ENCODE measurements at places on chromosomes 4 and X.

GRCh38 chr4:32219306-32220075 lies 1499.3 kb downstream of the PCDH7 start:
- DNase-seq, result no peak

DNA sequence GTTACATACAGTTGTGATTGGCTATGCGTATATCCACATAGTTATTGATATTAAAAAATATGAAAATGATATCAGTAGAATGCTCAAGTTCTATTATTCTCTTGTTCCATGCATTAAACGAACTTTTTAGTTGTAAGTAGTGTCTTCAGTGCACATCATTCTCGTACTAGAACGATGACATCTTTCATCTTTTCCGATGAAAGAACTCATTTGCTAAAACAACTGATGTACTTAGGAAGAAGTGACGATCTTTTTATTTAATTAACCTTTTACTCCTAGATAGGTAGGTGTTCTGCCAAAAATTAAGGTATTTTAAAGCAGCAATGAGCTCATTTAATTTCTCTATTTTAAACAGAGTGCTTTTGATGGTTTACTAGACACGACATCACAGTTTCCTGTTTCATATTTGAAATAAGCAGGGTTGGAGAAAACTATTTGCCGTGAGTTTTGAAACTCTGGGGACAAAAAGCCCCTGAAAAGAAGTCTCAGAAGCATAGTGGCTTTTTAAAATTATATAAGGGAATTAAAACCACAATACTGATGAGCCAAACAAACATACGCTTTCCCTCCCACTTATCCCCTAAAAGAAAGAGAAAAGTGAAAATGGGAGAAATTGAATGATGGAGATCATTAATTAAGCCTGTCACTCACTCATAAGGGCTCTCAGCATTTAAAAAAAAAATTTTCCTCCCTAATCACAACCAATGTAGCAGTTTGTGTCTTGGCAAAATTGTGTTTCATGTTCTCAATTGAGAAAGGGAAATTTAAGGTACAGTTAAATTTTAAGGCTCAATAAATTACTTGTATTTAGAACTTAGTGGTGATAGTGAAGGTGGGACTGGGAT lies 25.6 kb downstream of the SPRY1 start:
- DNase-seq, result no peak

DNA sequence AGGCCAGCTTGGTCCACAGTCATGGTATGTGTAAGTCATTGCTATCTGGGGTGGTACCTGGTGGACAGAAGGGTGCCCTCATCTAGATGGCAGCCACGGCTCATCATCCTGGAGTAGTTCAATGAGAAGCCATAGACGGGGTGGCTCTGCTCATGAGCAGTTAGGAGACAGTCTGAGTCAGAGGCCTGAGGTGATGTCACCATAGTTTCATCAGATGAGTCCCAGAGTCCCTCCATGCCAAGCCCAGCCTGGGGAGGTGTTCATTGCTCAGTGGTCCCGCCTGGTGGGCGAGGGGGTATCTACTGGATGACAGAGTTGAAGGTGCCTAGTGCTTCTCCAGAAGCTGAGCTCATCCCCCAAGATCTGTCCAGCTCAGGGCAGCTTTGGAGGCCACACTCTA lies 49.8 kb downstream of the DLG3 start:
- DNase-seq, result no peak

DNA sequence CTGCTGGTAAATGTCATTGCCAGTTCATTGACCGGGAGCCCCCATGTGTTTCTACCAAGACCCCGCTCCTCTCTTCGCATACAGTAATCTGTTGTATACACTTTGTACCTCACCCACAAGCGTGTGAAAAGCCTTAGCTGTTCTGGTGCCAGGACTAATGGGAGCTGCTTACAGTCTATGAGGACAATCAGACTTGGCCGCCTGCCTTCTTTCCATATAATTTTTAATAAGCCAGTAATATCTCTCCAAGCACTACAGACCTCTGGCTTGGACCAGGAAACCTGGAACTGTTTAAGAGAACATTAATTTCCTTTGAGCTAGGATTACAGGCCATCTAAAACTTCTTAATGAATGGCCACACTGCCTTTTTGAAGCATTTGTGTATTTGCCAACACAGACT lies 149.7 kb upstream of the MSX1 start:
- DNase-seq, result no peak

DNA sequence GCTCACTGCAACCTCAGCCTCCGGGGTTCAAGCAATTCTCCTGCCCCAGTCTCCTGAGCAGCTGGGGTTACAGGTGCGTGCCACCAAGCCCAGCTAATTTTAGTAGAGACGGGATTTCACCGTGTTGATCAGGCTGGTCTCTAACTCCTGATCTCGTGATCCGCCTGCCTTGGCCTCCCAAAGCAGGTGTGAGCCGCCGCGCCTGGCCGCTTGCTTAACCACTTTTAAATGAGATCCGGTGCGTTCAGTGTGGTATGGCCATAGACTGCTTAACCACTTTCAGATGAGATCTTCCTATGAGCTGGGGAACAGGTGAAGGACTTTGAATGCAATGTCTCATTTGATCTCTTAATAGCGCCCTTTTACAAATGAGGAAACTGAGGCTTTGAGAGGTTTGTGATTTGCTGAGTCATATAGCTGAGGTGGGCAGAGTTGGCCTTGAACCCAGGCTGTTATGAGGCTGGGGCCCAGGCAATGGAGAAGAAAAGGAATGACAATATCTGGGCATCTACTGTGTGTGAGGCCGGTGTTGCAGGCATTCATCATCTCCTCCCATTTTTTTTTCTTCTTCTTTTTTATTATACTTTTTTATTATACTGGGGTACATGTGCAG lies 41.9 kb upstream of the NSG1 start:
- DNase-seq, result no peak

DNA sequence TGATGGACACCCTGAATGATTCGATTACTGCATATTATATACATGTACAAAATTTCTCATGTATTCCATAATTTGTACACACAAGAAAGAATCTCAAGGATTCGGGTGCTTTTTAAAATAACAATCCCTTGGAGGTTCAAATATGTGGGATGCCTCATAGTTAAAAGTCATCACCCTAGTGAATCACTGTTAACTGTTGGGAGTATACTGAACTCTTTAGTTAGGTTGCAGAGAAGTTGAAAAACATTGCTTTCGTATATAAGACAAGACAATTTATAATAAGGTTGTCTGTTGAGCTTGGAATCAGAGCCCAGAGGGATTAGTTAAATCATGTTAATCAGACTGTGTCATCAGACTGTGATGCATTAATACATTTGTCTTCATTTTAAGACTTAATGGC lies 15.6 kb downstream of the DCK start:
- DNase-seq, result no peak

GRCh38 chr4:106659371-106659770 lies 290.8 kb upstream of the GIMD1 start:
- no peak for DNase-seq

- DNase-seq, result no peak
These were observed 207.3 kb upstream of the CLNK start for GRCh38 chr4:10891866-10892265.

DNA sequence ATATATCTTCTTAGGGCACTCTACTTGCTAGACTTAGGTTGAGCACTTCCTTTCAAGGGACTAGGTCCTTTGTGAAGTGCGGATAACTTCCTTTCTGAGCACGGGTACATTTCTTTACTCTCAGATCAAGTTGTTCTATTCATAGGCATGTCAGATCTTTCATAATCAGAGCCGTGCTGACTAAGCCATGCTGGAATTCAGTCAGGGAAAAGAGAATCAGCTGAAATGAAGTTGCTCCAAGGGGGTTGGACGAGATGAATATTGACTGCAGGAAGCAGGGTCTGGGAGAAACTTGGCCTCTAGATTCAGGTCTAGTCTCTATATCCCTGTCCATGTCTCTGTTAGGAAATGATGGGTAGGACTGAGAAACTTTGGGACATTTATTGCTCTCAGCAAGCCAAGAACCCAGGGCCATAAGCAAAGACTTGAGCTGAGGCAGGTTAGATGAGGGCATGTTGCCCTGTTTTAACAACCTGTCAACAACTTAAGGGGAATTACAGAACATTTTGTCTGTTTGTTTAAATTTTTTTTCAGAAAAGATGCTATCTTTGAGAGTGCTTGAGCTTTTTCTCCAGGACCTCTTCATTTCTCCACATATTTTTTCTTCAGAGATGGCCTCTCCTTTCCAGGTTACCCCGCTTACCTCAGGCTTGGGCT lies 28.3 kb downstream of the AREG start:
- DNase-seq, result no peak

GRCh38 chr4:3436798-3437581 lies 4.8 kb upstream of the HGFAC start:
- DNase-seq, result no peak

DNA sequence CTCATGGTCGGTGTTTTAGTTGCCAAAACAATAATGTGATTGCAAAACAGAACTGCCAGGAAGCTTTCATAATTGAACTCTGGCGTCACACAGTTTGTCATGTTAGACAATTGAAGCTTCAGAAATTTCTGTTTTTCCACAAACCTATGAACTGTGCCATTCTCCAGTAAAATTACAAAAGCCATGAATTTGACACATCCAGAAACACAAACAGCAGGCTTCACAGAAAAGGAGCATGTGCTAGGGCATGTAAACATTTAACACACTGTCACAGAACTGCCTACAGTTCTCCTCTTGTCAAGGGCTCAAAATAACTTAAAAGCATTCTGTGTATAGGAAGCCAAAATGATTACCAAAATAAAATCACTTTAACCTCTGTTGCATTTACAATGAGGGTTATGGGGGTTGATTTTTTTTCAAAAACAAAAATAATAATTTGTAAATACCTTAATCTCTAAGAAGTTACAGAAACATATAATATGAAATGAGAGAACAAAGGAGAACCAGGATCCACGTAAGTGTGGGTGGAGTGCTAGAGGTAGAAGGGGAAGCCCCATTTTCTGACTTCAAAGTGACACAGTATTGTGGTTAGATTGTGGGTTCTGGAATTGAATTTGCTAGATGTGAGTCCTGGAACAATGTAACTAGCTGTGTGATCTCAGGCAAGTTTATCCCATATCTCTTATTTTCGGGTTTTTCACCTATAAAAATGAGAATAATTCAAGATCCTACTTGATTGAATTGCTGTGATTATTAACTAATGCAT lies 295.0 kb downstream of the CENPC start:
- DNase-seq, result no peak

- DNase-seq, result no peak
These were observed 657.0 kb downstream of the DACH2 start for GRCh38 chrX:86805241-86805640.

GRCh38 chrX:18995221-18995620 lies 11.3 kb upstream of the PHKA2 start:
- no peak for DNase-seq

GRCh38 chr4:138188406-138189084 lies 53.6 kb downstream of the SLC7A11 start:
- no peak for DNase-seq

GRCh38 chr4:114674080-114674479 lies 75.5 kb downstream of the UGT8 start:
- no peak for DNase-seq

DNA sequence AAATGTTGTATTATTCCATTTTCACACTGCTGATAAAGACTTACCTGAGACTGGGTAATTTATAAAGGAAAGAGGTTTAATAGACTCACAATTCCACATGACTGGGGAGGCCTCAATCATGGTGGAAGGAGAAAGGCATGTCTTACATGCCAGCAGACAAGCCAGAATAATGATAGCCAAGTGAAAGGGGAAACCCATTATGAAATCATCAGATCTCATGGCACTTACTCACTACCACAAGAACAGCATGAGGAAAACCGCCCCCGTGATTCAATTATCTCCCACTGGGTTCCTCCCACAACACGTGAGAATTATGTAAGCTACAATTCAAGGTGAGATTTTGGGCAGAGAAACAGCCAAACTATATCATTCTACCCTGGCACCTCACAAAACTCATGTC lies 2535.1 kb downstream of the ARAP2 start:
- no peak for DNase-seq

DNA sequence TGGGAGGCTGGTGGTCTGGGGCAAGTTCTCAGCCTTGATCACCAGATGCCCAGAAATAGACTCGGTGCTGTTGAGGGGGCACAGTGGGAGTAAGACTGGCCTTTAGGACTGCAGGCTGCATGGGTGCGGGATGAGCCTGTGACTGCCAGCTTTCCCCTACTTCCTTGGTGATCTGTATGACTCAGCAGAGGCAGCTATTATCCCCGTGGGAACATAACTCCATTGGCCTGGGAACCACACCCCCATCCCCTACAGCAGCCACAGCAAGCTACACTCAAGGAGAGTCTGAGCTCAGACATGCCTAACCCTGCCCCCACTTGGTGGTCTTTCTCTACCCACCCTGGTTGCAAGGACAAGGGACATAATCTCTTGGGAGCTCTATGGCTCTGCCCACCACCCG lies 20.6 kb downstream of the CLIC2 start:
- no peak for DNase-seq

DNA sequence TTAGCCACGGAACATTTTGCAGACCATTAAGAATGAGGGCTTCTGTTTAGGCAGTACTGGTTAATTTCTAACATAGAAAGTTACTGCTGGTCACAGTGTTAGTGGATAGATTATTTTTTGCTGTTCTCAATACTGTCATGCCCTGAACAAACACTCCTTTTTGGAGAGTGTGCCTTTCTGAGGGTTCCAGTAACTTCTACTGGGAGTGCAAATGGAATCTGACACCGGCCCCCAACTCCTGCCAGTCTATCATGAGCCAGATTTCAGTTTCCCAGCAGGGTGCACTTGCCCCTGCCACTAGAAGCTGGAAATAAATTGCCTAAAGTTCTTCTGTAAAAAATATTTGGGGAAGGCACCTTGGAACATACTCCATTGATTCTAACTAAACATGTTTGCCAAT lies 224.4 kb upstream of the GPC4 start:
- DNase-seq, result no peak

DNA sequence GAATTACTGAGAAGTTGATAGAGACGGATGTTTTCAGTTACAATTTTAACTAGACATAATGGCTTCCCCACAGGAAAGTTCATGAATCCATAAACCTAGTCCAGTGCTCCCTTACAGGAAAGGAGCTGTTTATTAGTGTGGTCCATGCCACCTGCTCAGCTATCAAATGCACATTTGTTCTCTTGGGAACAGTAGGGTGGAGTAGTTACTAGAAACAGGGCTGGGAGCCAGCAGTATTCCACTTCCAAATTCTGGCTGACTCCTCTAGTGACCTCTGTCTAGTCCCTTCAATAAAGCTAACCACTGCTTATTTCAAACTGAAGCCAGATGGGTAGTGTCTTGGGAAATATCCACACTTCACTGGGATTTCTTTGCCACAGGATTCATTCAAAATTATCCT lies 88.4 kb upstream of the TLL1 start:
- no peak for DNase-seq

GRCh38 chr4:123767806-123768205 lies 371.2 kb downstream of the SPRY1 start:
- no peak for DNase-seq

DNA sequence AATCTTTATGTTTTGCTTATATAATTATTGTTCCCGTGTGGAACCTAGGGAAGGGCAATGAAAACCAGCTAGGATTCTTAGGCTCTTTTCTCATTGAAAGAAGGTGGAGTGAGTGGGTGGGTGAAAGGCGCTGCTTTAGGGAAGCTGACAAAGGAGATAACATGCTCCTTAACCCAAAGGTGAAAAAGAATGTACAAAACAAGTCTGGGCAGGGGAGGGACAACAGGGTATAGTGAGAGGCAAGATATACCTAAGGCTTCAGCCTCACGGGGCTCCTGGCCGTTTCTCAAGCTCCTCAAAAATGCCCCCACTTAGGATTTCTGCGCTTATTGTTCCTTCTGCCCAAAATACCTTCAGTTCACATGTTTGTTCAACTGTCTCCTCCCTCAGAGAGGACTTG lies 1.8 kb downstream of the SH2D1A start:
- DNase-seq, result no peak
